ENCODE measurements at places on chromosomes 7 and 10.

DNA sequence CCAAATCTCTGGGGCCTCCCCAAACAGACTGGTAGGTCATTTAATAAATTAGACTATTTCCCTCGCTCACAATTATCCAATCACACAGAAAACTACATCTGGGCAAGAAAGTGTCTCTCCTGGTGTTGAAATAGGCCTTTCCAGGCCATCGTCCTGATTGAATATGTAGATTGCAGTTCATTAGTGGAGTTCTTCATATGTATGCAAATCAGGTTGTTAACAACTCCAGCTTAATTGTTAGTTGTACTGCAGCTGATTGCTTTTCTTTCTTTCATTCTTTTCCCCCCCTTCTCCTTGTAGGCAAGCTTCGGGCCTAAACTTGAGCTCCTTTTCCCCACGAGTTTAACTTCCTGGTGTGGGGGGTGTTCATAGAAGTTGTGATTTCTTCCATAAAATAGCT is 359.1 kb upstream of the GALNT17 start:
- DNase-seq = no peak

- no peak for DNase-seq
Observed at GRCh38 chr7:131753620-131754222, 197.3 kb upstream of the PODXL start.

DNA sequence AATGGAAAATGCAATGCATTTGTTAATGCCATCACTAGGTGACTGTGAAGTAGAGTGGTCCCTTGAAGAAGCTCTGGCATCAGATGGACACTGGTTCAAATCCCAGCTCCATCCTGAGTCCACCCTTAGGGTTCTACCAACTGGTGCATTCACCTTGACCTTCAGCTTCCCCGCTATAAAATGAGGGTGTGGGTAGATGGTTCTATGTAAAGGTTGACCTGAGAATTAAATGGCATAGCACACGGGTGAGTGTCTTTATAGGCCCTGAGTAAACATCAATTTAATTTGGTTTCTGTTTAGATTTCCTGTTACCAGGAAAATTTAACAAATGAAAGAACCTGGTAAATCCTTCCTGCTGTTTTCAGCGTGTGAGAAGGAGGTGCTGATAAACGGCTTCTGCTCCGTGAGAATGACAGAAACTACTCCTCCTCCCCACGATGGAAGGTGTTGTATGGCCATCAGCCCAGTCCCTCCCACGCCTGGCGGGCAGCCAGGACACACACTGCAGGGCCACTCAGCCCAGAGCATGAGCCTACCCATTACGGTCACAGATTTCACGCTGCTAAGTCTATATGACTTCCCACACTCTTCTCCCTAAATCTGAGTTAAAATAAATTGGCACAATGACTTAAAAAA is 210.1 kb downstream of the TNS3 start:
- DNase-seq = no peak

- DNase-seq = no peak
Observed at GRCh38 chr7:32051128-32051527, 19.1 kb downstream of the PDE1C start.

All from stimulated activated CD4-positive, alpha-beta T cell treated with anti-CD3 and anti-CD28 coated beads, Interleukin-12 subunit alpha, Interleukin-12 subunit beta, amount 100 ng/mL, for 4 hours (primary cell).